ENCODE measurements at places on chromosomes 3 and 15.
A peak's percentile ranks its signal among the peaks of the same experiment; 100 is the strongest.

- no peak for DNase-seq
Observed at GRCh38 chr3:107954845-107955244, 136.0 kb downstream of the CD47 start.

DNA sequence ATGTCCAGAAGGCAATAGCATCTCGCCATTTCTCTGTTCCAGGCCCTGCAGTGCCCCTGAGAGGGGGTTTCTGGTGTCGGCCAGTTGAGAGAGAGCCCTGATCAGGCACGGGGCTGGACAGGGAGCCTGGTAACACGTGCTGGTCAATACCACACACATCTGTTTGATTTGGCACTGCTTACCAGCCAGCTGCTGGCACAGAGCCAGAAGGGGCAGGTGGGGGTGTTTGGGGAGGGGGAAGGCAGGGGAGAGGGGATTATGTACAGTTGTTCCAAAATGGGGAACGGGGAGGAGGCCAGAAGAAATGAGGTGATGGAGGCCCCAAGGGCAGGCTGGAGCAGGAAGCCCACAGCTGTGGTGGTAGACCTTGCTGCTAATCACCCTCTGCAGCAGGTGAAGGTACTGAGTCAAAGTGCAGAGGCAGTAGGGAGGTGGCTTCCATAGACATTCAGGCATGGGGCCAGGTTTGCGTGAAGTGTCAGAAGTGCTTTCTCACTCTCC is 153.5 kb upstream of the LPP start:
- DNase-seq: peak; percentile 57

GRCh38 chr3:119408243-119408950 is 55.0 kb downstream of the TMEM39A start:
- DNase-seq: no peak

DNA sequence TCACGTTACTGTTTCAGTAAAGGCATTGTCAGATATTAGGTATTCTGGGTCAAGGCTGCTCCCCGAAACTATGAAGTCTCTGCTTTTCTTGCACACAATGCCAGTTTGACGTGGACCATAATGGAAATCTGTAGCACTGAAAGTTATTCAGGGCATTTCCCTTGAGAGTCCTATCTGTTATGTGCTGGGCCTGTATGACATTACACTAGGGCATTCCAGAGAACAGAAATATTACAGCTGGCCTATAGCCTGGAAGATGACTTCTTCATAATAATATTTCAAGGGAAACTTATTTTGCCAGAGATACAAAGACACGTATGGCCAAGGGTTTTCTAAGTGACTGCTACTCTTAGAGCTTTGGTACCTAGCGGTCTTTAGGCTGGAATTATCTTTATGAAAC is 613.6 kb upstream of the CBLB start:
- DNase-seq: no peak

- no peak for DNase-seq
Observed at GRCh38 chr15:65072027-65072426, 4.2 kb upstream of the RASL12 start.

- DNase-seq: no peak
Observed at GRCh38 chr3:64151342-64151871, 73.9 kb downstream of the PRICKLE2 start.

GRCh38 chr3:163538387-163538786 is 1539.9 kb downstream of the SI start:
- no peak for DNase-seq

- no peak for DNase-seq
Observed at GRCh38 chr15:69531665-69532027, 79.0 kb downstream of the RPLP1 start.

DNA sequence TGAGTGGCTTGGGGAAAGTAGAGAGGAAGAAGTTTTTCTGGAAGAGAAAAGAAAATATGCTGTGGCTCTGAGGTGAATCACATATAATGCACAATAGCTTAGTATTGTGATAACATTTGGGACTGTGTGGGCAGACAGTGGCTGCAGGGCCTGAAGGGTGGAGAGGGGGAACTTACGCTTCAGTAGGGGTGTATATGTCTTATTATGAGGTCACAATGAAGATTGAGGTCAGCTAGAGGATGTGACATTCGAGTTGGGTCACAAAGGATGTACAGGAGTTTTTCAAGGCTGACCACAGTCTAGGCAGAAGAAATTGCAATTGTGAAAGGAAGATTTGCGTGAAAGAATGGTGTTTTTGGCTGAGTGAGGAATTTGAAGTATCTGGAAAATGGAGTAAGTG is 414.8 kb downstream of the LPP start:
- no peak for DNase-seq

- DNase-seq: no peak
Observed at GRCh38 chr3:102577082-102577789, 142.4 kb downstream of the ZPLD1 start.

DNA sequence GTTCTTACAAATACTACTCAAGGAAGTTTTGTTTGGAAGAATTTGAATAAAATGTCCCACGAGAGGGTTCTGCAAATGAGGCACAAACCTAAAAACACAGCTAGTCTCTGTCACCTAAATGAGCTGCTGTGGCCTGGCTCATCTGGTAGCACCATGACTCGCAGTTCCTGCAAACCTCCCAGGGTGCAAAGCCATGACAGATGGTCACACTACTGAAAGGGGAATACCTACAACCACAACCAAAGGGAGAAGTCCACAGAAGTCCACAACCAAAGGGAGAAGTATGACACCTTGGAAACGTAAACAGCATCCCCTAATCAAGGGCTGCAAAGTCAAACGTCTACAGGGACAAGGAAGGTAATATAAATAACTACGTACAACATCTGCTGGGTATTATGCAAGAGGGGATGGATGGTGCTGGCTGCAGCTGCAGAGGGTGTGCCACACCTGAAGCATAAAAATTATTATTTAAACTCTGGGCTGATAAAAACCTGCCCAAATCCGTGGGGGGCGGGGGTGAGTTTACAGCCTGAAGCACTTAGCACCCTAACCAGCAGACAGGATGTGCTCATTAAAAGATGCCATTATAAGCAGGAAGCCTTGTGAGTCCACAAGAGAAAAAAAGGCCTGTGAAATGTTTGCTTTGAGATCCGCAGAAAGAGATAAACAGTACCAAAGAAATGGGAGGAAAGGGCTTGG is 184.0 kb downstream of the MAGI1 start:
- peak; percentile 61 for DNase-seq

- DNase-seq: no peak
Observed at GRCh38 chr3:90145094-90145860, 1037.9 kb downstream of the EPHA3 start.
